ENCODE measurements at places on chromosomes 4 and X. TPM values are rescaled to one million over a fixed set of nuclear protein-coding genes. Genes with fewer than 3 reads are reported as not detected.

Gene HEPH
- total RNA-seq, result 0.20 TPM

Gene STATH
- not detected for total RNA-seq

DNA sequence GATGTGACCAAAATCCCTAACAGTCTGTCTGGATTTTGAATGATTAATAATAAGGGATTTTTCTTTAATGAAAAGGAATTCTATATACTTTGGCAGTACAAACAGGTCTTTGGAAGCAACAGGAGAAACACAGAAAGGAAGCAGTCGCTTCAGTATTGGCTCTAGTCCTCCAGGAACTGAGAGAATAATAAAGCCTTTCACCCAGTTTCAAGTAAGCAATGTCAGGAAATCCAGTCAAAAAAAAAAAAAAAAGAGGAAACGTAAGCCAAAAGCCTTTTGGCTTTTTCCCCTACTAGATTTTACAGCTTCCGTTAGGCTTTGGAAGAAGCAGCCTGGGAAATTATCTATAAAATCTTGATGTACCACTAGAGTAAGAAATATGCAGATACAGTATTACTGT is 61.7 kb upstream of the HDAC8 start:
- H3K4me1 ChIP-seq, result peaks cover 4% of the 10 kb centered on the region
- H3K27me3 ChIP-seq, result no peaks in the 10 kb centered on the region
- no peak overlapping the region for H3K4me3 ChIP-seq
- DNase-seq, result peak; percentile 72

- no peak overlapping the region for H3K4me3 ChIP-seq
- DNase-seq, result no peak
- no peak overlapping the region for H3K27ac ChIP-seq
- H3K4me1 ChIP-seq, result no peaks in the 10 kb centered on the region
Measured at GRCh38 chr4:100391863-100392262, 126.0 kb downstream of the EMCN start.

GRCh38 chr4:173626277-173626676 is 96.2 kb upstream of the HAND2 start:
- no peaks in the 10 kb centered on the region for H3K4me1 ChIP-seq
- no peak overlapping the region for H3K4me3 ChIP-seq
- no peaks in the 10 kb centered on the region for H3K36me3 ChIP-seq
- DNase-seq, result no peak

DNA sequence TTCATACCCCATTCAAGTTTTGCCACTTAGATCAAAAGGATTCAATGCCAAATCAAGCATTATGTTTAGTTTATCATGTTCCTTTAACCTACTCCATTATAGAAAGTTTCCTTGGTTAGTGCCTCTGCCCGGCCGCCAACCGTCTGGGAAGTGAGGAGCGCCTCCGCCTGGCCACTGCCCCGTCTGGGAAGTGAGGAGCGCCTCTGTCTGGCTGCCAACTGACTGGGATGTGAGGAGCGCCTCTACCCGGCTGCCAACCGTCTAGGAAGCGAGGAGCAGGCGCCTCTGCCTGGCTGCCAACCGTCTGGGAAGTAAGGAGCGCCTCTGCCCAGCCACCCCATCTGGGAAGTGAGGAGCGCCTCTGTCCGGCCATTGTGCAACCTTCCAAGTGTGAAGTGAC is 36.3 kb upstream of the PDGFRA start:
- no peak overlapping the region for H3K4me3 ChIP-seq
- no peaks in the 10 kb centered on the region for H3K36me3 ChIP-seq
- no peaks in the 10 kb centered on the region for H3K27me3 ChIP-seq

- H3K27me3 ChIP-seq, result no peaks in the 10 kb centered on the region
- H3K27ac ChIP-seq, result no peak overlapping the region
- H3K4me3 ChIP-seq, result no peak overlapping the region
- no peaks in the 10 kb centered on the region for H3K36me3 ChIP-seq
Measured at GRCh38 chr4:161519611-161520010, 644.2 kb downstream of the FSTL5 start.
